ENCODE measurements at places on chromosomes 1 and 21.

- no peak for DNase-seq
These were observed at the start of gene HS2ST1 for GRCh38 chr1:86914601-86914997. Gene HS2ST1 (plus strand): TSS chr1:86914635.

GRCh38 chr1:923131-923990, at the start of gene SAMD11:
Gene SAMD11 (plus strand): TSS chr1:923923. CDS start chr1:924432, 509 bp downstream.
- DNase-seq, result peak; percentile 76

GRCh38 chr1:176811511-176812288, 348.7 kb downstream of the PAPPA2 start:
- no peak for DNase-seq

- DNase-seq, result no peak
These were observed 59.1 kb upstream of the SIM2 start for GRCh38 chr21:36639769-36640168.

DNA sequence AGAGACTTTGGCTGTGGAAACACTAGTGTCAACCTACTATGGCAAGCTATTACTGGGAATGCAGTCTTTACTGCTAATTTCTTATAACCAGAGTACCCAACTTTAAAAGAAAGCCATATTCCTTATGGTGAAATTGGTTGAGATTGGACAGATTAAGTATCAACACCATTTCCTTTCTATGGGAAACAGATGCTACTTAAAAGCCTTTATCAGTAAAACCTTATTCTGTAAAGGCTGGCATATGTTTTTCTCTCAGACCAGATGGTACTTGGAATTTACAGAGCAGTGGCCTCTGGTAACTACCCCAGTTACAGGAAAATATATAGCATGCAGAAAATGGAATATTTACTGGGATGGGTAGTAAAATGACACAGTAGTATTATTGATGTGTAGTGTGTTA, 18.8 kb downstream of the IFI44 start:
- DNase-seq, result no peak

DNA sequence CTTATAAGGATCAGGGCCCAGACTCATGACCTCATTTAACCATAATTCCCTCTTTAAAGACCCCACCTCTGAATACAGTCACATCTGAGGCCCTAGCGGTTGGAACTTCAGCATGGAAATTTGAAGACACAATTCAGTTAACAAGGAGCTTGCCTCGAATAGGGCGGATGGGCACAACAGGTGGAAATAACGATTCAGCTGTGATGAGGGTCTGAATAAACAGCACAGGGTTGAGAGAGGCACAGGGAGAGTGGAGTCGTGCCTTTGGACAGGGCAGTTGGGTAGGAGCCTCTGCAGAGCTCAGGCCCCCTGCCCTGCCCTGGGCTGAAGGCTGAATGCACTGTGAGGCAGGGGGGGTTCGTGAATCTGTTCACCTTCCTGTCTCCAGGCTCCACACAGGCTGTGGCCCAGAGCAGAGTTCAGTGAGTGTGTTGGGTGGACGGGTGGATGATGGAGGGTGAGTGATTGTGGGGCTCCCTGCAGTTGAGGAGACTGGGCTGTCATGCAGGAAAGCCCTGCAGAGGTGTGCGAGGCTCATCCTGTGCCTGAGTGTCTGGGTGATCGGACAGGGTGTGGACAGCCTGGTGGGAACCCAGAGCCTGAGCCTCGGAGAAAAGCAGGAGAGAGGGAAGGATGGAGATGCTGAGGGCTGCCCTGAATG, 243.1 kb downstream of the FOXD2 start:
- no peak for DNase-seq

- DNase-seq, result no peak
These were observed 38.5 kb upstream of the ETV3 start for GRCh38 chr1:157176591-157177121.

- peak; percentile 91 for DNase-seq
These were observed 3.4 kb upstream of the PADI2 start for GRCh38 chr1:17122521-17123164.

- DNase-seq, result peak; percentile 29
These were observed 30.5 kb downstream of the MROH7 start for GRCh38 chr1:54671985-54672608.

DNA sequence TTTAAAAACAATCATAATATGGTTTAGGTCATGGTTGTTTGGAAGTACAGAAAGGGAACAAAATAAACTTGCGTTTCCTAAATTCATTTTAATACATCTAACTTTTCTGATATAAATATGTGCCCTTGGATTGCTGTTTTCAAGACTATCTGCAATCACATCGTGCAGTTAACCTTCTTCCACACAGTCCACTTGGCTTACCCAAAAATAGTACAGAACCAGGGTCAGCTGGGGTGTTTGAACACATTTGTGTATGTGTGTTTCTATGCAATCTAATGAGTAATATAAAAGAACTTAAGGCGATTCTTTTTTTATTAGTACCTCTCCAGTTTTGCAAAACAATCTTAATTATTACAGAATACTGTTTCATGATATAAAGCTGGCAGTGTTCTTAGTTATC, 19.9 kb downstream of the SAMSN1 start:
- no peak for DNase-seq

GRCh38 chr1:22829309-22829989, 118.8 kb downstream of the EPHB2 start:
- no peak for DNase-seq

- DNase-seq, result no peak
These were observed 5.1 kb downstream of the LMO4 start for GRCh38 chr1:87333692-87334347.

- DNase-seq, result no peak
These were observed 231.9 kb upstream of the JUN start for GRCh38 chr1:59015708-59016107.

DNA sequence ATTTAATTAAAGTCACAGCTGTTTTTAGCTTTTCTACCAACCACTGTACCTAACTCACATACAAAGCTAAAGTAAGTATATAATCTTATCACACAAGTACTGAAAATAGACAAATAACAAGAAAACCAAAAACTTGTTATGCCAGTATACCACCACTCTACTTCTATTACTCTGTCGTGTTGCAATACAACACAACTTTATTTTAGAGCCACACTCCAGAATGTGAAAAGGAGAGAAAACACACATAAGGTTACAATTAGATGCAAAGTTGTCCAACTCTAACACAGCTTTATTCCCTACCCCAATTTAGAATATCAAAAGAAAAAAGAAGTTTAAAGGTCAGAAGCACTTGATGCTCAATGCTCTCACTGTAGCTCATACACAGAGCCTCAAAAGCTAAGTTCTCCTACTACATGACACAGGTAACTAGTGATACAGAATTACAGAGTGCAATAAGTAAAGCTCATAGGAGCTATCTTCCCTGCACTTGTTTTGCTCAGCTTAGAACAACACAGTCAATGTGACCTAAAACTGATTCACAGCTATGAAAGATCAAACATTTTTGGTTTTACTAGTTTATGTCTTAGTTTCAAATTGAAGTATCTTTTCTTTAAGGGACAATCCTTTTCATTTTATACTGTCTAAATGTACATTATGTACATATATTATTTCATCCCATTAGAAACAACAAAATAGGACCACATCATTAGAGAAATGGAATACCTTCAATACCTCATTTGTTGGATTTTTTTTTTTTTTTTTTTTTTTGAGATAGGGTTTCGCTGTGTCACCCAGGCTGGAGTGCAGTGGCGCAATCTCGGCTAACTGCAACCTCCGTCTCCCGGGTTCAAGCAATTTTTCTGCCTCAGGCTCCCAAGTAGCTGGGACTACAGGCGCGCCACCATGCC, 29.2 kb downstream of the EYA3 start:
- no peak for DNase-seq

- DNase-seq, result no peak
These were observed 32.7 kb upstream of the GLIS1 start for GRCh38 chr1:53771648-53772047.

DNA sequence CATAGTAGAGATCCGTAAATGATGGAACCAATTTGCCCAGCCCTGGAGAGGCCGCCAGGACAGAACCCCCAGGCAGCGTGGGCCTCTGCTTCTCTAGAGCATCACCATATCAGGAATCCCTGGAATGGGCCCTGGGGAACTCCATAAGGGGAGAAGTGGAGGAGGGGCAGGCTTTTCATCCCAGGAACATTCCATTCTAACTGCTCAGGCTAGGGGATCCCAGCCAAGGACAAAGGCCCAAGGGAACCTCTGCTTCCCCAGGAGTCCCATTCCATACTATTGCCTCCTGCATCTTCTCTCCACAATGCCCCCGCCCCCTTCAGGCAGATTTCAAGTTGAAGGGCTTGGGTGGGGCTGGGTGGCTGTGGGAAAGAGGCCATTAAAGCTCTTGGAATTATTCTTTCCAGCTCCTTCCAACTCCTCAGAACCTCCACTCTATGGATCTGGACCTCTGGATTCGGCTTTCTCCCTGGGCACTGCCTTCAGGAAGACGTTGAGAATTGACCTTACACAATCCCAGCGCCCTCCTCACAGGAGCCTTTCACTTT, 6.0 kb downstream of the TRNP1 start:
- DNase-seq, result no peak

Data from NCI-H2227 treated with DMSO at 0.1 percent for 48 hours (cell line).